NAMALWA (cell line): ENCODE measurements at places on chromosomes 2 and 18.

DNA sequence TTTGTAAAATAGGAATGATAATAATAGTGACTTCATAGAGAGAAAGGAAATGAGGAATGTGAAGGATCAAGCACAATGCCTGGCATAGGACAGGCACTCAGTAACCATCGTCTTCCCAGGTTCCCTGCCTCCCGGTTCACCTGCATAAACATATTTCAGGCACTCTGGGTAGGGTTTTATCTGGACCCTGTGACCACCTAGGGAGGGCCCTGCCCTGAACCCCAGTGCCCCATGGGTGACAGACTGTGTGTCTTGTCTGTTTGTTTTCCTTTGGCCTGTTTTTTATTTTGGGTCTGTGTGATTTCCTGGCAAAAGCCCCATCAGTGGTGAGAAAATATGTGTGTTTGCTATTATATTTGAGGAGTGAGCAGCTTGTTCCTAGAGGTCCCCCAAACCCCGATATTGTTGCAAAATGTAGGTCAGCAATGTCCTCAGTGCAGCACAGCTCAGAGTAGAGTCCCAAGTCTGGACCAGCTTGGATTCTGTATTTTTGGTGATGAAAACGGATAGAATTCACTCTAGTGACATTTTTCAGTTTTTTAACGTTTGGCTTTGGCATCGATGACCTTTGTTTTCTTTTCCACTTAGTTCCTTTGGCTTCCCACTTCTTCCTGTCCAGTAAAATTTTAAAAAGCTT, 9.6 kb upstream of the NT5C1B start:
- DNase-seq, result no peak

- DNase-seq, result no peak
Measured at GRCh38 chr2:100878000-100878791, 58.3 kb downstream of the NPAS2 start.

DNA sequence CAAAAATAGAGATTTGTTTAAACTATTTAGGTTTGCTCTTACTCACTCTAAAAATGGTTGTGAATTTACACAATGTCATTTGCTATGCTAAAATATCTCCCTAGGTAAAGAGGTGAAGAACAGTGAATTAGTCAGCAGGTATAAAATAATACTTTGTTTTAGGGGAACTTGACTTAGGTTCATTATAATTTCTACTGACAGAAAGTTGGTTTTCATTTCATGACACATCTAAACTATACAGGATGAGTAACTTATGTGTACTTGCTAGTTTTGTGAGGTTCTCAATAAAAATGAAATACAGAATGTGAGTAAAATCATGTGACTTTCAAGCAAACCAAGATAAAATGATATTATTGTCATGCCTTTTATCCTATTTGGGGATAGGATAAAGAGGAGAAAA, 66.0 kb downstream of the DIS3L2 start:
- DNase-seq, result no peak

DNA sequence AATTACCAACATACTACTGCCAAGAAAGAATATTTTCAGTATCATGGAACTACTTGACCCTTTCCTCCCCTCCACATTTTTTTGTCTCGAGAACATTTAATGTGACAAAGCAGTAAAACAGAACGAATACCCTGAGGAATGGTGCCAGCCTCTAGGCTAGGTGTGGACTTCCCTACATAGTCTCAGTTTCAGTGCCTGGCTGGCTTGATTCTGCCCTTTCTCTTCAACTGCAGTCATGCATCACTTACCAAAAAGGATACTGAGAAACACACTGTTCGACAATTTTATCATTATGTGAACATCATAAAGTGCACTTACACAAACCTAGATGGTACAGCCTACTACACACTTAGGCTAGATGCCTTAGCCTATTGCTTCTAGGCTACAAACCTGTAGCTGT, 305.3 kb upstream of the HNRNPA3 start:
- DNase-seq, result no peak

DNA sequence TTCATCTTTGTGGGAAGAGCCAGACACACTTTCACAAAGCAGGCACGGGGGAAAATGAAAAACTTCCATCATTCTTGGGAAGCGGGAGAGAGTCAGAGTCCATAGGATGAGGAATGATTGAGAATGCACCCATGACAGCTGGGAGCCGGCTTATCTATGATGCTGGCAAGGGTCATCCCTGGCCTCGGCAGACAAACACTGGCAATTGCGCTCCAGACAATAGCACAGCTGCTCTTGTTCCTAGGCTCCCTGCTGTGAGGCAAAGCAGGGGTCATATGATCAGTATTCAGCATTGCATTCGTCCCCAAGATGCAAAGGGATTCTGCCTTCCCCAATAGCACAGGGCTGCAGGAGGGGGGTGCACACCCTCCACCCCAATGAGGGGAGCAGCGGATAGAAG, 33.0 kb downstream of the CYRIA start:
- no peak for DNase-seq

GRCh38 chr18:27803957-27804356, 373.0 kb downstream of the CDH2 start:
- no peak for DNase-seq

DNA sequence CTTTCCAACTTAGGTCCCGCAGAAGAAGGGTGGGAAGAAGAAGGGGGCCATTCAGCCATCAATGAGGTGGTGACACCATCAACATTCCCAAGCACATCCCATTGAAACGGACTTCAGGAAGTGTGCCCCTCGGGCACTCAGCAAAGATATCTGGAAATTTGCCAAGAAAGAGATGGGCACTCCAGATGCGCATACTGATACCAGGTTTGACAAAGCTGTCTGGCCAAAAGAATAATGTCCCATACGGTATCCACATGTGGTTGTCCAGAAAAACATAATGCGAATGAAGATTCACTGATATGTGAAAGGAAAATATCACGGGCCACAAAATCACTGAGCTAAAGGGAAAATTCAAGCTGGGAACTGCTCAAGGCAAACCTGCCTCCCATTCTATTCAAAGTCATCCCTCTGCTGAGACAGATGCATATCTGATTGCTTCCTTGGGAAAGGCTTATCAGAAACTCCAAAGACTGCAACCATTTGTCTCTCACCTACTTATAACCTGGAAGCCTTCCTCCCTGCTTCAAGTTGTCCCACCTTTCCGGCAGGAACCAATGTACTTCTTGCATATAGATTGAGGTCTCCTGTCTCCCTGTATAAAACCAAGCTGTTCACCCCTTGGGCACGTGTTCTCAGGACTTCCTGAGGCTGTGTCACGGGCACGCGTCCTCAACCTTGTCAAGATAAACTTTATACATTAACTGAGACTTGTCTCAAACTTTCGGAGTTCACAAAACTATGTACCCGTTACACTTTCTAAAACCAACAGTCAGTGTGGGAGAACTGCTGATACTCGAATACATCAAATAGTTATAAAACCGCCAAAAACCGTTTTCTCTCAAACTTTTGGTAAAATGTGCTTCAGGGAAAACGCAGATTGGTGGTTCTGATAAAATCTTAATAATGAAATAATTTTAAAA, 1.3 kb upstream of the PDK1 start:
- peak; percentile 25 for DNase-seq

- DNase-seq, result no peak
Measured at GRCh38 chr18:52415131-52415530, 75.1 kb downstream of the DCC start.

DNA sequence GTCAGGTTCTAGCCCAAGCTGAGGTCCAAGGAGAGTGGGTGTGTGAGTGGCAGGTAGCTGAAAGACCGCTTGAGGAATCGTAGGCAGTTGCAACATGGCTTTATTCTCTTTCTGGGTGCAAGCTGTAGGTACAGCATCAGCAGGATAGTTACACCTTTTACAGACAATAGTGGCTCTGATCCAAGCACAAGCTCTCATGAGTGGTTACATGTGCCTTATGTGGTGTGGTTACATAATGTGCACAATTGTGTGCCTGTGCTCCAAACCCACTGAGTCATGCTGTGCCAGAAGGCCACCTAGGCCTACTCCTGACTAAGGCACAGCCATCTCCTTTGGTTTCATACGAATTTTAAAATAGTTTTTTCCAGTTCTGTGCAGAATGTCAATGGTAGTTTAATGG, 227.6 kb downstream of the SATB2 start:
- DNase-seq, result no peak

GRCh38 chr2:64727843-64728463, 74.2 kb upstream of the SERTAD2 start:
- peak; percentile 48 for DNase-seq

- no peak for DNase-seq
Measured at GRCh38 chr2:52805901-52806410, 961.6 kb upstream of the CHAC2 start.

DNA sequence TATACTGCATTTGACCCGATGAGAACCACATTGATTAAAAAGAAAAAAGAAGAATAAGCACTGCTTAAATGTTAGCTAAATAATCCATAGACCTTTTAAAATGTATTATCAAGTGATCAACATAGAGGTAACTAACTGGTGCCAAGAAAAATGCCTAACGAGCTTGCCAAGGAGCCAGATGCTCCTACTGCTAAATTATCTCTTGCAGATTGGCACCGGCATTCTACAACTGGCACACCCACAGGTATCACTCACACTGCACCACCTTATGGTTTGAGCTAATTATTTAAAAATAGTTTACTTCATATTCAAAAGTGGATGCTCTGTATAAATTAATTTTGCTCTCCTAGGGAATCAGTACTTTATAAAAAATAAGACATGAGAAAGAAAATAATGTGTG, 341.6 kb upstream of the CDH7 start:
- no peak for DNase-seq

DNA sequence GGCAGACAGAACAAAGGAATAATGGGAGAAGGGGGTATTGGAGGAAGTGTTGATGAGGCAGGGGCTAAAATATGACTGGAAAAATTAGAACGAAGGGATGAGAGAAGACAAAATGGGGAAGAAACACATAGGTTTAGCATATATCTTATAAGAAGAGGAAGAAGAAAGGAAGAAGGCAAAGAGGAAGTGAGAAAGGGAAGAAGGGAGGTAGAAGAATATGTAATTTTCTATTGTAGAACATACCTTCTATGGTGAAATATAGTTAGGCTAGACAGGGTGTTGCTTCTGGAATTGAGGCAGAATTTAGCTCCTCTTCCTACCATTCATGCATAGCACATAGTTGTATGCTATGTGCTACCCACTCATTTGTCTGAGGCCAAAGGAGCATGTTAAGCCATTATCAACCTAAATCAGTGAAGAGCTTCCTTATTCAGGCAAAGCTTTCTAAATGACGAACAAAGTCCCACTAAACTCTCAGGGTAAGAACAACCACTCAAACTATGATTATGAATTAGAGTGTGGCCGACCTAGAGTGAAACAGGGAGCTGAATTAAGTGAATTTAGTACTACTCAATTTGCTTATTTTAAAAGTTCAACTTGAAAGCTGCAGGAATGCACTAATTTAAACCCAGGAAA, 180.9 kb upstream of the GALNT5 start:
- DNase-seq, result no peak

DNA sequence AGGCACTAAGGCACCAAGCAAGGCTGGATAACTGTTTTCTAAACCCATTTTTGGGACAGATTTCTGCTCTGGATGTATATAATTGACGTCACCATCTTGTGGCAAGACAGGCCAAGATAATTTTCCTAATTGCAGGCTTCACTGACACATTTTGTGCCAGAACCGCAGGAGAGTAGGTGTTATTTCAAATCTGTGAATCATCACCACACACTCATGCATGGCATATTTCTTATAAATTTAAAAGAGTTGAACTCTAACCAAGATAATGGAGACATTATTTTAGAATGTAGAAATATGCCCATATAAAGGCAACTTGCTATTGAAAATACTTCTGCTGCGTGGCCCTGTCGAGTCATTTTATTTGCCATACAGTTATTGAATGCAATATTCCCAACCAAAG, 68.3 kb upstream of the ACYP2 start:
- DNase-seq, result no peak

GRCh38 chr2:237227592-237228280, 142.0 kb downstream of the COPS8 start:
- DNase-seq, result no peak

GRCh38 chr2:151766437-151767153, 32.3 kb upstream of the NEB start:
- no peak for DNase-seq

DNA sequence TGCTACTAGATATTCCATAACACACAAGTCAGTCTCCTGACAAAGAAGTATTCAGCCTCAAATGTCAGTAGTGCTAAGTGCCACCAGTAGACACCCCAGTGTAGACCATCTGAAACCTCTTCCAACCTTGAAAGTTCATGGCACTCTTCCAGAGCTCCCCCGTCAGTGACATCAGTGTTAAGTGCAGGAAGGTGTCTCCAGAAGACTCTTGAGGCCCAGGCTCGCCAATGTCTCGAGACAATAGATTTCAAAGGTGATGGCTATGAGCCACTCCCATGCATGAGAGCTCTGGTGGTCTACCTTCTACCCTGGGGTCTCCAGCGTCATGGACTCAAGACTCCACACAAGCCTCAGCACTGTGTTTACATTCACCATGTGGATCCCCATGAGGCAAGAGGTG, 183.8 kb downstream of the SMAD2 start:
- no peak for DNase-seq

DNA sequence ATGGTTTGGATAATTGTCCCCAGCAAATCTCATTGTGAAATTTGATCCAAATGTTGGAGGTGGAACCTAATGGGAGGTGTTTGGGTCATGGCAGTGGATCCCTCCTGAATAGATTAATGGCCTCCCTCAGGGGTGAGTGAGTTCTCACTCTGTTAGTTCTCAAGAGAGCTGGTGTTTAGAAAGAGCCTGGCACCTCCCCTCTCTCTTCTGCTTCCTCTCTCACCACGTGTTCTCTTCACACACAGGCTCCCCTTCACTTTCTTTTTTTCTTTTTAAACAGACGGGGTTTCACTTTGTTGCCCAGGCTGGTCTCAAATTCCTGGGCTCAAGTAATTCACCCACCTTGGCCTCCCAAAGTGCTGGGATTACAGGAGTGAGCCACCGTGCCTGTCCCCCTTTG, 111.6 kb upstream of the LTBP1 start:
- no peak for DNase-seq

- no peak for DNase-seq
Measured at GRCh38 chr18:66136039-66136438, 385.2 kb downstream of the CDH7 start.

- DNase-seq, result no peak
Measured at GRCh38 chr2:200380833-200381542, 74.5 kb downstream of the SPATS2L start.

- DNase-seq, result no peak
Measured at GRCh38 chr2:199329466-199329865, 128.3 kb downstream of the SATB2 start.

DNA sequence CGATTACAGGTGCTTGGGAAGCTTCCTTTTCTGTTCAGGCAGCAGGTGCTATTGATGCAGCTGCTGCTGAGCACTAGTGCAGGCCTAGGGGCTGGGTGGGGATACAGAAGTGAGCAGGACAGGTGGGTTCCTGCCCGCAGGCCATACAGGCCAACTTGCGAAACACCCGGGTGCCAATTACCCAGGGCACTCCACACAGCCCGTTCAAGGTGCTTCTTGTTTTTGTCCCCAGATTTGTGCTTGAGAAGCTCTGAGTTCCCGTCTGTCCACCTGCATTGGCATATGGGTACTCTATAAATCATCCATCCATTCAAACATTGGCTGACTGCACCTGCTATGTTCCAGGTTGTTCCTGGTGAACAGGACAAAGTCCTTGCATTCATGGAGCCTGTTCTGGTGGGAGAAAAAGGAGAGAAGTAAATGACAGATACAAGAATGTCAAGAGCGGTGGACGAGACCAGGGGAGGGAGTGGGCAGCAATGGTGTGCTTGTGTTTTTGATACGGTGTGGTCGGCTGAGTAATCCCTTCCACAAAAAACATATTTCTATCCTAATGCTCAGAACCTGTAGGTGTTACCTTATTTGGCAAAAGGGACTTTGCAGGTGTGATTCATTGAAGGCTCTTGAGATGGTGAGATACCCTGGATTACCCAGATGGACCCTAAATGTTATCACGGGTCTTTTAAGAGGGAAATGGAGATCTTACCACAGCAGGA, 31.4 kb downstream of the SH3BP4 start:
- no peak for DNase-seq

GRCh38 chr2:159982270-159982669, 80.1 kb downstream of the PLA2R1 start:
- no peak for DNase-seq
